ENCODE measurements at places on chromosomes 6 and 20. TPM values are rescaled to one million over a fixed set of nuclear protein-coding genes. Genes with fewer than 3 reads are reported as not detected.

Gene CCR6
- not detected for total RNA-seq

Gene KLHDC3
- total RNA-seq: 56.8 TPM

Gene OR12D2
- total RNA-seq: not detected

Gene LY6G6F
- total RNA-seq: not detected

Gene ZFP64
- total RNA-seq: 18.2 TPM

Gene SYTL3
- total RNA-seq: 9.5 TPM

Gene B3GALT4
- total RNA-seq: 13.6 TPM

Gene PTCRA
- total RNA-seq: not detected

Gene ABRACL
- total RNA-seq: 44.4 TPM

Gene MUC21
- total RNA-seq: not detected

Gene SLC17A4
- total RNA-seq: not detected

Gene RIPOR3
- 7.7 TPM for total RNA-seq

Gene SAMD10
- total RNA-seq: 0.34 TPM

Gene SNRPB2
- total RNA-seq: 32.3 TPM

Gene RGS17
- total RNA-seq: 15.1 TPM

Gene THBS2
- 213 TPM for total RNA-seq

Gene UNC5CL
- under 0.01 TPM for total RNA-seq

Gene OR2H1
- not detected for total RNA-seq

Gene COL9A3
- 1.1 TPM for total RNA-seq

Gene PNLDC1
- 2.0 TPM for total RNA-seq

Gene FUT9
- not detected for total RNA-seq

Gene SLC17A1
- total RNA-seq: not detected

Gene CRISP2
- not detected for total RNA-seq

Gene HLA-G
- 0.16 TPM for total RNA-seq

Gene FAM83B
- total RNA-seq: 0.16 TPM

Gene NNAT
- total RNA-seq: 0.26 TPM

Gene FOXC1
- 2.3 TPM for total RNA-seq

Gene ASXL1
- 26.5 TPM for total RNA-seq

Gene EPHA7
- 0.32 TPM for total RNA-seq

Gene SLC26A8
- total RNA-seq: not detected

Gene SLC13A3
- 2.2 TPM for total RNA-seq
